GM19239 (cell line): ENCODE measurements at places on chromosomes 5 and 9.

DNA sequence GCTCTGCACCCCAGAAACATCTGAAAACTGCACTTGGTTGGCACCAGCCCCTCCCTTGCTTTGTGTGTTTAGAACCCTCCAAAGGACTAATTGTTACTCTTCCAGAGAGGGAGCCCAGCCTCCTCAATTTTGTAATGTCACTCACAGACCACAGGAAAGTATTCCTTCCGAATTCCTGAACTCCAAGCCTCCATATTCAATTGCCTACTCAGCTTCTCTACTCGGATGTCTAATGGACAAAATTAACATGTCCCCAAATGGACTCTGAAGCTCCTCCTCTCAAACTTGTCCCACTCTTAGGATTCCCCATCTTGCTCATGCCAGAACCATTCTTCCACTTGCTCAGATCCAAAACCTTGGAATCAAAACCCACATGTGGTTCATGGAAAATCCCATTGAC is 3.9 kb upstream of the TMEM171 start:
- no peak for DNase-seq

- no peak for DNase-seq
These were observed 122.9 kb downstream of the MACROH2A1 start for GRCh38 chr5:135276151-135276550.

GRCh38 chr9:35829084-35829763 is at the start of gene TMEM8B:
TSS of gene TMEM8B (plus strand) at chr9:35829228. CDS start at chr9:35829448, 220 bp downstream.
- peak; percentile 91 for DNase-seq

- no peak for DNase-seq
These were observed 3.0 kb downstream of the STC2 start for GRCh38 chr5:173325091-173325698.

GRCh38 chr9:92094655-92095054 is 20.6 kb downstream of the SPTLC1 start:
- no peak for DNase-seq
